ENCODE measurements at places on chromosomes 6 and 20. TPM values are rescaled to one million over a fixed set of nuclear protein-coding genes. Genes with fewer than 3 reads are reported as not detected.

DNA sequence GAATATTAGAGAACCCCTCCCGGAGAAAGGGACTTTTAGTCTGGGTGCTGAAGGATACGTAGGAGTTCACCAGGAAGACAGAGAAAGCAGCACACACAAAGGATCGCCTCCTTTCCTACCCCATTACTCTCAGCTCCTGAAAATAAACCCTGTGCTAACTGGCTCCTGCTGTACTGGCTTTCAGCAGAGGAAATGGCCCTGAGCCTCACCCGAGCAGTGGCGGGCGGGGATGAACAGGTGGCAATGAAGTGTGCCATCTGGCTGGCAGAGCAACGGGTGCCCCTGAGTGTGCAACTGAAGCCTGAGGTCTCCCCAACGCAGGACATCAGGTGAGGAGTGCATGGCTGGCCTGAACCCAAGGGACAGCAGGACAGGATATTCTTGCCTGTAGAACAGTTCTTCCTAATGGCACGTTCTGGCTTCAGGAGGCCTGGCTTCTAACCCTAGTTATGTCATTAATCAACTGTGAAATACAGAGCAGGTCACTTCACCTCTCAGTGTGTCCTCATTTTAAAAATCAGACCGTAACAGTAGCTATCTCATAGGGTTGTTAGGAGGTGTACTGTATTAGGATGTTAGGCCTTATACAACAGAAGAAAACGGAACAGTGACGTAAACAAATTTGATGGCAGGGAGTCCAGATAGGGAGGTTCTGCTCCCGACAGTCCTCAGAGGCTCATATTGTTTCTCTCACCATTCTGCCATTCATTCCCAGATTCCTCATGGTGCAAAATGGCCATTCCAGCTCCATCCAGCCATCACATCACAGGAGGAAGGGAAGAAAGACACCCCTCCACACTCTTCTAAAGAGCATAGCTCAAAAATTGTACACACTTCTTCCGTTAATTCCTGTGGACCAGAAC lies 1.8 kb downstream of the RBCK1 start:
- no peak for DNase-seq

DNA sequence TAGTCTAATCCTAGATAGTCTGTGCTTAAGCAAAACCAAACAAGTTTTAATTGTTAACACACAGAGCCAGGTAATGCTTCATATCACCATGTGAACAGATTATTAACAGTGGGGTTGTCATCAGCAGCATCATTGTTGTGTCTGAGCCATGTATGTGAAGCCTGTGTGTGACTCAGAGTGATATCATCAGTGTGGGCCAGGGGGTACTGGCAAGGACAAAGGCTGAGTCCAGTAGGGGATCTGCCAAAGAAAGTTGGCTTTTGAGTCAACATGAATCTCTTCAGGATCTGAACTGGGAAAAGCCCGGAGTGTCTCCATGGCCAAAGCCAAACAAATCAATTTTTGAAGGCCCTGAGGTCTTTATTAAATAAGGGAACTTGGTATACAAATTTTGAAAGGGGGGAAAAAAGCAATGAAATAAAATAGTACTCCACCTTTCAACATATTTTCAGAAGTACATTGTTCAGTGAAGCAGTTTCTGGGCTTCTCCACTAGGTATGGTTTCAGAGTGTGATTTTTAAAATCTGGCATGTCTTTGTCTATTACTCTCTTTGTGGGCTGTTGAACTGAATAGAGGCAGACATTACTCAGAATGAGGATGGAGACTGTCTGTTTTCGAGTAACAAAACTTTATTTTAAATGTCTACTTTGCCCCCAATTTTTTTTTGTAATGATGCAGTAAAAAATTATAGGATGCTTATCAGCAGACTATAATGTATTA lies 444.2 kb upstream of the JAG1 start:
- DNase-seq: no peak

DNA sequence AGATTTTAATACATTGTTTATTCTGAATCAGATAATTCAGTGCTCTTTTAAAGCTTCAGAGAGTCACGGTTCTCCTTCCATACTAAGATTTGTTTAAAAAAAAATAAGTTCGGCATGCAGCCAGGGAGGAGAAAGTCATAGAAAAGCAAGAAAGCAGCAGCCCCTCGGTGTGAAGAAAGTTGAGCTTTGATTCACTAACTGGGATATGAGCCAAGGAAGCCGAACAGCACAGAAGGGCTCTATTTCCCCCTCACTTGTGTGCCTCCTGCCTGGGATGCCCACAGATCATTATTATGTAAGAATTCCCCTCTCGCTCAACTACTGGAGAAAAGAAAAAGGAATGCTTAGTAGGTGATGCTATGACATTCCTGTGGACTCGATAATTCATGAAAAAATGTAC lies 69.3 kb upstream of the SYNJ2 start:
- no peak for DNase-seq

GRCh38 chr6:109282756-109283155 lies 99.5 kb downstream of the CD164 start:
- no peak for DNase-seq

DNA sequence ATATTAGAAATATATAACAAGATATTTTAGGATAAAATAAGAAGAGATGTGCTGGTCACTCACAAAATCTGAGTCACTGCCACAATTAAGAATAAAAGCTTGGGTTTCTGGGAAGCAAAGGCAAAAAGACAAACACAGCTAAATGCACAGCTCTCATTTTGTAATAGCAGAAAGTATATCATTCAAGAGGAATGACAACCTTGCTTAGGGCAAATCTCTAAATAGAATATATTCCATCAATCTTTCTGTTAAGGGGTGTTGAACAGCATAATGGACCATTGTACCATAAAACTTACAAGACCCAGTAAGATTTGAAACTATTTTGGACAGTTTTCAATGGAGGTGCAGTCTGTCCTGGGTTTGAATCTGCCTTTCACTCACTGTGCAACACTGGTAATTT lies 464.9 kb upstream of the SOX4 start:
- DNase-seq: no peak

DNA sequence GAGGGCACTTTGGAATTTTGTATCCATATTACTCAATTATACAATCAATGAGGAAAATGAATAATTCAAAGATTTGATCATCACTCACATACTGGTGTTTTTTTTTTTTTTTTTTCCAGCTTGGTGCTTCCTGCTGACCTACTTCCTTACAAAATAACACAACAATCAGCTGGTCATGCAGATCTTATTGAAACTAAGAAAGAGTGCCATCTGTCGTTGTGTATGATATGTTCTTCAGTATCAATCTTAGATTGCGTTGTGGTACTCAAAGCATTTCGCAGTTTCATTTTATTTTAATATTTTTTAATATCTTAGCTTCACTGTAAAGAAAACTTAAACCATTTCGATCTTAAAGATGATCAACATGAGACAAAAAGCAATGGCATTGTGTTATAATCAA lies 155.6 kb downstream of the OGFRL1 start:
- no peak for DNase-seq

DNA sequence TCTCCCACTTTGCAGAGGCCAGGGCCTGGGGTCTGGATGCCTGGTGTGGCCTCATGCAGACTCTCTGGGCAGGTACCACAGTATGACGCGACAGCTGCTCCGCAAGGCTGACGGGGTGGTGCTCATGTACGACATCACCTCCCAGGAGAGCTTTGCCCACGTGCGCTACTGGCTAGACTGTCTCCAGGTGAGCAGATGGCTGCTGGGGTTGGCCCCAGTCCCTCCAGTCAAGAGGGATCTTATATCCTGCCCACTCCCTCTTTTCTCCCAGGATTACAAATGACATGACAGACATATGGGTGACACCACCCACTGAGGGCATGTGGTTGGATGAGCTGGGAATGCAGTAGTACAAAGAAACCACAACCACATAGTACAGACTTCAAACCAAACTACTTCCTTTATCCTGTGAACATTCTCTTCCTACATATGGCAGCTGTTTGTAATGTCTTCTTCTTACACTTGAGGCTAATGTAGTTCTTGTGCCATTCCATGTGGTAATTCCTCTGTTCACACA lies 29.9 kb downstream of the RAB44 start:
- peak; percentile 50 for DNase-seq

DNA sequence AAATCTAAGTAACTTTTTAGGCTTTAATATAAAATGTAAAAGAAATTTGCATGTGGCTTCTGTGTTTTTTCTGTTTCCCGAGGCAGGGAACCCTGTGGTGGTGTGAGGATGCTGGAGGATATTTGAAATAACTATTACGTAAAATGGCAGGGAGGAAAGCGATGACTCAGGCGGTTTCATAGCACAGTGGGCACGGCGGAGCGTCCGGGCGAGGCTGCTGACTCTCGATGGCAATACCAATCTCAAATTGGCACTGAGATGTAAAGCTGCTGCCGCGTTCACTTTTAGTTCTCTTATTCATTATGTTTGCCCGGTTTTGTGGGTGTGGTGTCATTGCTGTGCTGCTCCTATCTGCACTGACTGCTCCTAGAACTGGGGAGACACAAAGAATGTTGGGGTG lies 254.3 kb downstream of the THBS2 start:
- no peak for DNase-seq

- DNase-seq: peak; percentile 48
Measured at GRCh38 chr6:122709922-122710512, 69.5 kb upstream of the FABP7 start.

Gene ESR1
- total RNA-seq: 3.7 TPM

Gene IP6K3
- total RNA-seq: 3.5 TPM

Gene TASP1
- total RNA-seq: 14.3 TPM

Gene SLC17A1
- total RNA-seq: not detected

Gene SH3BGRL2
- total RNA-seq: 28.9 TPM

Gene VAPB
- 44.5 TPM for total RNA-seq

Gene TRIM15
- not detected for total RNA-seq
